ENCODE measurements at places on chromosomes 5 and 9. TPM values are rescaled to one million over a fixed set of nuclear protein-coding genes. Genes with fewer than 3 reads are reported as not detected.

TGFBI gene
- total RNA-seq = 340 TPM

ARL14EPL gene
- total RNA-seq = not detected

NEUROG1 gene
- total RNA-seq = not detected

- DNase-seq = no peak
These were observed 185.0 kb downstream of the TRIO start for GRCh38 chr5:14328144-14328543.

DNA sequence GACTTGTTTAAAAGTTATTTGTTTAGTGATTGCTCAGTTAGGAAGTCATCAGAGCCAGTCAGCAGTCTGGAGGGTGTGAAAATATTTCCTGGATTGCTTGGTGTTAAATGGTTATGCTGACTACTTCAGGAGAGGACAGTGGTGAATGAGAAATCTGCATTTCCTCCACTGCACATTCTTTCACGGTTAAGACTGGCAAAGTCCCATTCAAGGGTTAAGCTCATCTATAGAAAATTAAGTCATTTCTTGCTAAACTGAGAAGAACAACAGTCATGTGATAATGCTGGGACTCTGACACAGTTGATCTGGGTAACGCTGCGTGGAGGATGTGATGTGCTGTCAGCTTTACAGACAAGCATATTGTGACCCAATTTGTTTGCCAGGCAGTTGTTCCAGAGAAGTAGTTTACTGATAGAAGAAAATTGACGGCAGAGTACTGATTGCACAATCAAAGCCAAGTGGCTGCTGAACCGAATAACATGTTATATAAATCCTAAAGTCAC, 80.4 kb downstream of the GRAMD2B start:
- no peak for DNase-seq

- no peak for DNase-seq
These were observed 60.5 kb upstream of the GAS1 start for GRCh38 chr9:87007711-87008366.

DNA sequence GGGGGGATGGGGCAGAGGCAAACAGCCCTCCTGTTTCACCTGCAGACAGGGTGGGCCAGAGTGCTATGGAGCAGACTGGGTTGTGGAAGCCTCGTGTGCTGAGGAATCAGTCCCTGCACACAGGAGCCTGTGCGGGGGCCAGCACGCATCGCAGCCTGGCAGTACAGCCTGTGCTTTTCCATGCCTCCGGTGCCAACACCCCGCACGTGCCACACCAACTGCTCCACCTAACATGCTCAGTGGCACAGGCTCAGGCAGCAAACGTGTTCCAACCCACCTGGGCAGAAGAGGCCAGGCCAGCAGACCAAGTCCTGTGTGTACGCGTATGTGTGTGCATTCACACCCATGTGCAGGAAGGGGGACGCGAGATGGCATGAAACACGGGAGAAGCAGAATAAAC, 37.4 kb upstream of the FBXW11 start:
- no peak for DNase-seq

- DNase-seq = no peak
These were observed 5.5 kb downstream of the DIAPH1 start for GRCh38 chr5:141613344-141613743.

DNA sequence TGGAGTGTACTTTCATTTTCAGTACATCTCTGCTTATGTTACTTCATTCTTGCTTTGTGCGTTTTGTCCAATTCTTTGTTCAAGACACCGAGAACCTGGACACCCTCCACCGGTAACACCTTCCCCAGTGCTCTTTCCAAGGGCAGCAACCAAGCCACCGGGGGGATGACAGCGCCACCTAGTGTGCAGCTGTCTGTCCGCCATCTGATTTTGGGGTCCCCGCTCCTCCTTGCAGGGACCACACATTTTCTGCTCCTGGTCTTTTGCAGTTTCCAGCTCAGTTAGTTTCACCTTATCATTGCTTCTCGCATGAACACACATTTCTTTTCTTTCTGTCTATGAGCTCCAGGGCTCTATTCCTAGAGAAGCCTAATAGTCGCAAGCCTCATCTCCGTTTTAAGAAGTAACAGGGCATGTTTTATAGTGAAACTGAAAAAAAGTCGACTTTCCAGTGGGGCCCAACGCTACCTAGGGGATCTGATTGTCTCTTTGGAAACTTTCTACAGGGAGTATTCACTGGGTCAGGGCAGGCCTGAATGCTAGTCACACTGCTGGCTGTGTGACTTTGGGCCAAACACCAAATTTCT, 152.1 kb downstream of the FSTL4 start:
- peak; percentile 1 for DNase-seq
